Activated T-cell treated with anti-CD3 and anti-CD28 coated beads, Interleukin-2, amount 50 U/mL, for 4 hours (primary cell): ENCODE measurements at places on chromosomes 7 and 10. TPM values are rescaled to one million over a fixed set of nuclear protein-coding genes. Genes with fewer than 3 reads are reported as not detected.

The WDFY4 gene
- total RNA-seq, result 0.89 TPM

The CAMK2B gene
- 0.33 TPM for total RNA-seq

The C10orf143 gene
- 4.2 TPM for total RNA-seq

The CLDN4 gene
- total RNA-seq, result 0.56 TPM

The C10orf67 gene
- 0.73 TPM for total RNA-seq

The PTPRE gene
- total RNA-seq, result 49.1 TPM

The DPYSL4 gene
- 6.3 TPM for total RNA-seq
